ENCODE measurements at places on chromosomes 5 and 9. TPM values are rescaled to one million over a fixed set of nuclear protein-coding genes. Genes with fewer than 3 reads are reported as not detected.
A peak's percentile ranks its signal among the peaks of the same experiment; 100 is the strongest.

DNA sequence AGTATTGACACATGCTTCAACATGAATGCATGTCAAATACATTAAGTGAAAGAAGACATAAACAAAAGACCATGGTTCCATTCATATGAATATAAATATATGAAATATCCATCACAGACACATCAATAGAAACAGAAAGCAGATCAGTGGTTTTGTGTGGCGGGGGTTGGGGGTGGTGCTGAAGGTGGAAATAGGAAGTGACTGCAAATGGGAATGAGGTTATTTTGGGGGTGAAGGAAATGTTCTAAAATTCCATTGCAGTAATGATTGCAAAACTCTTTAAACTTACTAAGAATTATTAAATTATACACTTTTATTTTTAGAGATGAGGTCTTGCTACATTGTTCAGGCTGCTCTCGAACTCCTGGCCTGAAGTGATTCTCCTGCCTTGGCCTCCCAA lies 28.7 kb downstream of the TAF1L start:
- ATAC-seq, result no peak

GRCh38 chr5:157571357-157571827 lies 4.2 kb downstream of the ADAM19 start:
- peak; percentile 40 for ATAC-seq

The RAPGEF1 gene
- 147 TPM for total RNA-seq

The SPATA31D4 gene
- not detected for total RNA-seq

DNA sequence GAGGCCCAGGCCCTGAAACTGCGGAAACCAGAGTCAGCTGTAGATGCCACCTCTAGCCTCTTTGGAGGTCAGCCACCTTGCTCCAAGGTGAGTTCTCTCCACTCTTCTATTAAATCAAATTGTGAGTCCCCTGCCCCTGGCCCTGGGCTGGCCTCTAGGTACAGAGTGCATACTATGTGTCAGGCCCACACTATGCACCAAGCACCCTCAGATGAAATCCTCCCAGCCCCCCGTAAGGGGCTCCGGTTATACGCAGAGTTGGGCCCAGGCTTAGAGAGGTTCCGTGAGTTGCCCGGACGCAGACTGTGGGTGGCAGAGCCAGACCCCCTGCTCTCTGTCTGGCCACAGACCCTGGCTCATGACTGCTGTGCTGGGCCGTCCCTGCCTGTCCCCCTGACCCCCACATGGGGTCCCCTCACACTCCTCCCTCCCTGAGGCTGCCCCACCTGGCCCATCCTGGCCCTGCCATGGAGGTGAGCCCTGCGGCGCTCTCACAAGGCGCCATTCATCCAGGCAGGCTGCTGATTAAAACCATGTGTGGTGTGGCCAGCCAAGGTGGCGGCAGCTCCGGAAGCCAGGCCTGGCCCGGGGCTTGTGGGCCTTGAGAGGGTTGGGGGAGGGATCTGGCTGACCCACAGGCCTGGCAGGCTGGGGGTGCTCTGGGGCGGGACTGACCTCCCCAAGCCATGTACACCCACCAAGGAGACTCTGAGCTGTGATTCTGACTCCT lies 65.5 kb upstream of the SYNPO start:
- ATAC-seq, result no peak

DNA sequence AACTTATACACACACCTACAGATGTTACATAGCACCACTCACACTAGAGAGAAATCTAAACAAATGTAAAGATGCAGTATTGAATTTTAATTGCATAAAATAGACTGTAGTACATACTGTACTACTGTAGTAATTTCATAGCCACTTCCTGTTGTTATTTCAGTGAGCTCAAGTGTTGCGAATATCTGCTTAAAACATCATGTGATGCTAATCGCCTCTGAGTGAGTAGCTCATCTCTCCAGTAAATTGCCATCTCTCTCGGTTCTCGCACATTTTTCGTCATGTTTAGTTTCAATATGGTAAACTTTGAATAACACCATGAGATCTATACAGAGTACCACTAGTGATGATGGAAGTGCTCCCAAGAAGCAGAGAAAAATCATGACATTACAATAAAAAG lies 22.0 kb upstream of the ARHGEF28 start:
- ATAC-seq, result no peak

The ARSI gene
- total RNA-seq, result not detected

DNA sequence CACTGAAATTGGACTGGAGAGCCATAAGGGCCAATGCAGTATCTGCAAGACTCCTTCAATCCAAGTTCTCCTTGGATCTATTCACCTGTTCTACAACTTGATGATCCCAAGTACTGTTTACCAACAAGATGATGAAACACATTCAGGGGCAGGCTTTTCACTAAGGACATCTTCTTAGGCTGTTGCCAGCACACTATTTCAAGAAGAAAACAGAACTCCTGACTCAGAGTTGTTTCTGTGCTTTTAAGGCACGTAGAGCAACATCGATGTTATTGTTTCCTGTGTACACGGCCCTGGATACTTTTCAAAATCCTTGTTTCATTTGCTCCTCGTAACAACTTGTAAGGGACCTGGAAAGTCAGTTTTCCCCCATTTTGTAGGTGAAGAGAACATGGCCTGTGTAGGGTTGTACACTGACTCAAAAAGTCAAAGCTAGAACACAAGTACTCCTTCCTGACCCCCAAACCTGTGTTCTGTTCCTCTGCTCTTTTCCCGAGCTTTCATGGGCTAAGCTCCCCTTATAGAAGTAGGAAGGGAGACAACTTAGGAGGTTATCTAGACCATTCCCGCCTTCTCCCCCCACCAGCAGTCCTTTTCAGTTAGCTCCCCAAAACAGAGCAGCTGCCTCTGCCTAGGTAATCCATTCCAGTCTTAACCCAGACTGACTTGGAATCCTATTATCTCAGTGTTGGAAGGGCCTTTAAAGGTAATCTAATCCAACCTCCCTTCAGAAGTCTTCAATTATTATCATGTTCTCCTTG lies 5.2 kb upstream of the MGAT1 start:
- ATAC-seq, result no peak

DNA sequence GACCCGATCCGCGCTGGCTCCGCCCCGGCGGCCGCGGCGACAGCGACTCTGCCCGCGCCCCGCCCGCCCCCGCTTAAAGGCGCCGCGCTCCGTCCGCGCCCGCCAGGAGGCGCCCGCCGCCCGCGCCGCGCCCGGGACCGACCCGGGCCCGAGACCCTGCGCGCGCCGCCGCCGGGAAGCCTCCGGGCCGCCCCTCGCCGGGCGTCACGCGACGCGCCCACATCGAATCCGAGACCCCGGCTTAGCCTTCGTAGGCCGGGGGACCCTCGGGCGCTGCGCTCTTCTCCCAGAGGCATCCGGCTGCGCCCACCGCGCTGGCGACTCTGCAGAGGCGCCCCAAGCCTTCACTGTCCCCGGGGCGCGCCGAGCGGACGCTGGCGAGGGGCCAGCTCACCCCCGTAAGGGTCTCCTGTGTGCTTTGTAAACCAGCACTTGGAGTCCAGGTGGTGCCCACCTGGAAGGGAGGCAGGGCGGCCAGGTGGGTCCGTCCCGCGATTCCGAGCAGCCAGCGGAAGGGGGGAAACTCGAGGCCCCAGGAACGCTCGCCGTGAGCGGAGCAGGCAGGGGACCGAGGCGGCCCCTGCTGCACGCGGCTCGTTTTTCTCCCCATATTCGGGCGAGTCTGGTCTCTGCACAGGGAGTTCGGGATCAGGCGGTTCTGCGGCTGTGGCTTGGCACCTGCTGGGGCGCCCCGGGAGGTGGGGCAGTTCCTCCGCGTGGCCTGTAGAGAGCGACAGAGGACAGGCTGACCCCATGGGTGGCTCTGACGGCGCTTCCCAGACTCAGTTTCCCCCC lies 423 bp upstream of the ABCA2 start:
- peak; percentile 41 for ATAC-seq

GRCh38 chr5:159826351-159827214 lies 89.7 kb upstream of the ADRA1B start:
- peak; percentile 67 for ATAC-seq
